ENCODE measurements at places on chromosomes 3 and 15.

GRCh38 chr15:93985925-93986324 is 245.4 kb upstream of the MCTP2 start:
- DNase-seq, result no peak

DNA sequence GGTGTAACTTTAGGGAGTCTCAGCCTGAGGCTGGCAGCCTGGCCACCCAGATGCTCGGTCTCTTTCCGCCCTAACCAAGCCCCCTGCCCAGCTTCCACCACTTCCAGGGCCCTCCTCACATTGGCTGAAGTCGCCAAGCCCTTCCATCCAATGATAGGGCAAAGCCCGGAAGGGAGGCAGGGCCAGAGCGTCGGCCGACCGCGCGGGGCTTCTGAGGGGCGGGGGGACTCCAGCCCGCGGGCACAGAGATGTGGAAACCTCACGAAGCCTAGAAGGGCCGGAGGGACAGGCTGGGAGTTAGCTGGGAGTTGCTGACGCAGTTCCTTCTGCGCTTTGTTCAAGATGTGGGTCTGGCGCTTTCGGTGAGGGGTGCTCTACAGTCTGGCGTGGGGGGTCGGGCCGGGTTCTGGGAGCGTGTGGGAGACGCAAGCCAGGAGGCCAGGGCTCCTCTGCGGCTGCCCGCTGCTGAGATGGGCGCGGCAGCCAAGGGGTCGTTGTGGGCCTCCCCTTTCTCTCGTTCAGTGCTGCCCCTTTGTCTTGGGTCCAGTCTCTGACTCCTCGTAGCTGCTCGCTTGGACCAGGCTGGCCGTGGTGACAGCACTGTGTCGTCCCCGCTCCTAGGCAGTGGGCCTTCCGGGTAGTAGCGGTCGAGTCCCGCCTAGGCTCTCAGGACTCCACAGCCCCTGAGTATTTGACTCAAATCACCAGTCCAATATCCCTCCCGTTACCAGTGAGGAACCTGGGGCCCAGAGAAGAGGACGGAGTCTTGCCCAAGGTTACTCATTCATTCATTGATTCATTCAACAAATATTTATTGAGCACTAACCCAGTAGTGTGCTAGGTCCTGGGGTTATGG is at the start of gene ZNF660:
ZNF660 (plus strand) TSS at position 319 of the 856 bp plus-strand sequence. CDS start 9,230 bp downstream, outside the sequence.
- no peak for DNase-seq

GRCh38 chr3:146052056-146052790 is 108.8 kb downstream of the PLOD2 start:
- DNase-seq, result no peak

GRCh38 chr3:174784206-174784934 is 74.8 kb upstream of the NAALADL2 start:
- no peak for DNase-seq

- DNase-seq, result no peak
Observed at GRCh38 chr3:193046371-193046770, 128.7 kb upstream of the MB21D2 start.

GRCh38 chr3:67551361-67552016 is 102.9 kb downstream of the SUCLG2 start:
- DNase-seq, result no peak

- no peak for DNase-seq
Observed at GRCh38 chr3:87461036-87461435, 184.7 kb upstream of the POU1F1 start.

GRCh38 chr15:55253580-55253979 is 36.0 kb downstream of the RAB27A start:
- no peak for DNase-seq

- DNase-seq, result no peak
Observed at GRCh38 chr3:159805411-159805772, 183.2 kb upstream of the IL12A start.

GRCh38 chr15:91478717-91479191 is 374.8 kb upstream of the SLCO3A1 start:
- no peak for DNase-seq
